ENCODE measurements at places on chromosomes 4 and X.

DNA sequence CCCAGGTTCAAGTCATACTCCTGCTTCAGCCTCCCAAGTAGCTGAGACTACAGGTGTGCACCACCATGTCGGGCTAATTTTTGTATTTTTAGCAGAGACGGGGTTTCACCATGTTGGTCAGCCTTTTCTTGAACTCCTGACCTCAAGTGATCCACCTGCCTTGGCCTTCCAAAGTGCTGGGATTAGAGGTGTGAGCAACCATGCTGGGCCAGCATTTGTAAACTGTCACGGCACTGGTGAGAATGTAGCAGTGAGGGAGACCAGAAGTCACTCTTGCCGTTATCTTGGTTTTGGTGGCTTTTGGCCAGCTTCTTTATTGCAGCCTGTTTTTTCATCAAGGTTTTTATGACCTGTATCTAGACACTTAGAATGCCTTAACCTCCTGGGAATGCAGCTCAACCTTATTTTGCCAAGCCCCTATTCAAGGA lies 22.4 kb downstream of the PCDH18 start:
- DNase-seq, result no peak

DNA sequence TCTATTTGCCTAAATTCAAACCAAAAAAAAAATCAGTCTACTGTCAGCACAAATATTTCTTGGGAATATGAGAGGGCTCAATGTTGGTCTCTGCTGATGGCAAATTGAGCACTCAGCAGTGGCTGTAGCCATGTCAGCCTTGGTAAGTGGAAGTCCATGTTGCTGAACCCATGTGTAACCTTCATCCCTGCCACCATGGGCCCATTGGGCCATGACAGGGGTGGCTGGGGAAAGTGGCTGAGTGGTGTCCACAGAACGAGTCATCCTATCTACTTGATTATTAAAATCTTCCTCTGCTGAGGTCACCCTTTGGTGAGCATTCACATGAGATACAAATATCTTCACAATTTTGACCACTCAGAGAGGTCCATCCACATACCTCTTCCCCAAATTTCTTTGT lies 56.8 kb upstream of the FAM9B start:
- DNase-seq, result no peak

DNA sequence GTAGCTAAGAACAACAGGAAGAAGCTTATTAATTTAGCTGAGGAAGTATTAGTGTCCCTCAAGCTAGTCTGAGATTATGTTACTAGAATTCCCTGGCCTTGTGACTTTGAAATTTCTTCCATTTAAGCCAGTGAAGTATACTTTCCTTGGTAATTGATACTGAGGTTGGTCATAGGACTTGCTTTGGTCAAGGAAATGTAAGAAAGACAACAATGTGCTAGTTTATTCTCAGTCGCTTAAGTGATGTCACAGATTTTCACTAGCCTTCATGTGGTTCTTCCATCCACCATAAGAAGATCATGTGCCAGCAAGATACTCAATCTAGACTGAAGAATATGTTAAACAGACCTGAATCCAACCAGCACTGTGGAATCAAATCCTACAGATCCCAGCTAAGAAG lies 1140.1 kb downstream of the TECRL start:
- DNase-seq, result no peak

- no peak for DNase-seq
These were observed 7.2 kb upstream of the PRDM8 start for GRCh38 chr4:80189956-80190677.

DNA sequence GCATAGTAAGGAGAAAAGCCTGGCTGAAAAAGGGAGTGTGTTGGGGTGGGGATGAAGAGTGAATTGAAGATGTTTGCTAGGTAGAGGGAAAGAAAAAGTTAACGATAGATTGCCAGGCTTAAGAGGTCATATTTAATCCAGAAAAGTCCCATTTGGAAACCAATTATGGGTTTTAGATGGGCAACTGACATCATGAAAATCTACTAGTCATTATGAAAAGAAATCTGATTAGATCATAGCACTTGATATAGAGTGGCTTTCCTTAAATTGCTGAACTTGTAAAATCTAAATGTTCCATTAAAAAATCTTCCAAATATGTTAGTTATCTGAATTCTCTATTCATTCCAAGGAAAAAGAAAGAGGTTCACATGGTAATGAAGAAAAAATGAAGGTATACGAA lies 37.5 kb upstream of the IL21 start:
- DNase-seq, result no peak

DNA sequence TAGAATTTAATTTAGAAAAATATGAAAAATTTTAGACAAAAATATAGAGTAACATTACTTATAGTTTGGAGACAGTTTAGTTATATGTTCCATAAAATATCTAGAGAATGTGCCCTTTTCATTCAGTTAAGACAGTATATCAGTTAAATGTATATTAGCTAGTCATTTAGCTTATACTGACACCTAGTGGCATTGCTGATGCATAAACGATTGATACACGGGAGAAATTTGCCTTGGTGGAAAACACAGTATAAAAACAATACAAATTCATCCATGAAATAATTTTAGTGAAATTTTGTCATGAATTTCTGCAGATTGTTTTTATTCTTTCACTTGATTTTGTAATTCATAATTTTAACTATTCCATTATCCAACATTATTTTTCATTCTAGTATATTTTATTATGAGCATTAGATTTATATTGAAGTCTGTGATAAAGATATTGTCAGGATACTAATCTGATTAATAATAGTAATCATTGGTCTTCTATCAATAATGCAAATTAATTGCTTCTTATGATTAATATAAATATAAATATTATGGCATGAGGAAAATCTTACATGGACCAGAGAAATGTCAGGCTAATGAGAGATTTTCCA lies 219.0 kb downstream of the TLL1 start:
- DNase-seq, result no peak

DNA sequence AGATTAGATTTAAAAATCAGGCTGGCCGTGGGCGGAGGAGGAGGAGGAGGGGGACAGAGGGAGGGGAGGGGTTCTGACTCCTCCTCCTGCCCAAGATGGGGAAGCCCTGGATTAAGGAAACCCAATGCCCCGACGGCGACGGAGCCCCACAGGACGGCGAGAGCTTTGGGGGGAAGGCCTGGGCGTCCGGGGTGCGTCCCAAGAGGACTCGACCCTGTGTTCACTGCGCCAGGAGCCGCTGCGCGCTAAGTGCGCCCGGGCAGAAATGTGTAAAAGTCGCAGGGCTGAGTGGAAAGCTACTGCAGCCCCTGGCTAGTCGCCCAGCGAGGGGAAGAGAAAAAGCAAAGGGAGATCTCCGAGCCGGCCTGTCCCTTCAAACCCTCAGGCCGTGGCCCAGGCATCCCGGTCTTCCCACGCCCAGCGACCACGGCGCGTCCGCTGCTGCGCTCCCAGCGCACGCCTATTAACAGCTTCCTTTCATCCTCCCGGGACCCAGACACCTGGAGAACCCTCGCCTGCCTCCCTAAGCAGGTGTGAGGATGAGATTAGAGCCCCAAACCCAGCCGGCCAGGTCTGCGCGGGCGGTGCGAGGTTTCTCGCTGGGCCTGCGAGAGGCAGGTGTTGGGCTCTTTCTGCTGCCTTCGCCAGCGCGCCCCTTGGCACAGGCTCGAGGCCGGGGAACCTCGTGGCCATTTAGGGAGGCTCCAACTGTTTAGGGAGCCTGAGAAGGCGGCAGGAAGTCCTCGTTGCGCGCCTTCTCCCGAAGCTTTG lies 1.4 kb upstream of the RPS6KA3 start:
- no peak for DNase-seq

DNA sequence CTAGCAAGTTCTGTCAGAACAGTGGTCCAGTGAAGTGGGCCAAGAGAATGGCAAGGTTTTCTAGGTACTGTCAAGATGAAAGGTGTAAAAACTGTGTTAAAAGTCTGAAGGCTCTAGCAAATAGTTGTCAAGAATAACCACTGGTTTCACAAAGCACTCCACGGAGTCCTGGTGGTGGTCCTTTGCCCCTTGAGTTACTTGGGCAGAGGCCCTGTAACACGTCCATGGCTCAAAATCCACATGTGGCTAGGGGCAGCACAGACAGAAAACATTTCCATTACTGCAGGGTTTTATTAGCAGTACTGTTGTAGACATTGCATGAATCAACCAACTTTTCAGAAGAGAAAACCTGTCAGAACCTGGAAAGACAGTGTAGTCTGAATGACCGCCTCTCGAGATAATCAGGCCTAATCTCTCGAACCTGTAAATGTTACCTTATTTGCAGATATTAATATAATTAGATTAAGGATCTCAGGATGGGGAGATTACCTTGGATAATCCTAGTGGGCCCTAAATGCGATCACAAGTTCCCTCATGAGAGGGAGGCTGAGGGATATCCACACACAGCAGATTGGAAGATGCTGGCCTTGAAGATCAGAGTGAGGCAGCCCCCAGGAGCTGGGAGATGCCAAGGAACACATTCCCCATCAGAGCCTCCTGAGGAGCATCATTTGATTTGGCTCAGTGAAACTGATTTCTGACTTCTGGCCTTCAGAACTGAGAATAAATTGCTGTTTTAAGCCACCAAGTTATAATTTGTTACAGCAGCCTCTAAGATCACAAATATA lies 34.7 kb downstream of the ERVMER34-1 start:
- DNase-seq, result no peak

GRCh38 chr4:83708500-83709175 lies 172.7 kb downstream of the GPAT3 start:
- DNase-seq, result no peak

DNA sequence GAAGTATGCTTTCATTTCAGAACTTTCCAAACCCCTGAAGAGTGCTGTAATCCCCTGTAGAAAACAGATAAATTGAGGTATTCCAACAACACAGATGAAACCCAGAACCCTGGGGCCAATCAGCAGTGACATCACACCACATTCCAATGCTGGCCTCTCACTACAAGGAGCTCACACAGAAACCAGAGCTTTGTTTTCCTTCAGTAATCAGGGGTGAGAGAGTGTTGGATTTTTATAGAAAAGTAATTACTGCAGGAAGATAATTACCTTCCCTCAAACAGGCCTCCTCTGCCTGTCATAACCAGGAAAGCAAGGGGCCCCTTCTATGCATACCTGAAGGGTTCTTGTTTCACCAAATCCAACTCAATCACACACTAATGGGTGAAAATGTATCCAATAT lies 246.2 kb downstream of the SCFD2 start:
- DNase-seq, result no peak

DNA sequence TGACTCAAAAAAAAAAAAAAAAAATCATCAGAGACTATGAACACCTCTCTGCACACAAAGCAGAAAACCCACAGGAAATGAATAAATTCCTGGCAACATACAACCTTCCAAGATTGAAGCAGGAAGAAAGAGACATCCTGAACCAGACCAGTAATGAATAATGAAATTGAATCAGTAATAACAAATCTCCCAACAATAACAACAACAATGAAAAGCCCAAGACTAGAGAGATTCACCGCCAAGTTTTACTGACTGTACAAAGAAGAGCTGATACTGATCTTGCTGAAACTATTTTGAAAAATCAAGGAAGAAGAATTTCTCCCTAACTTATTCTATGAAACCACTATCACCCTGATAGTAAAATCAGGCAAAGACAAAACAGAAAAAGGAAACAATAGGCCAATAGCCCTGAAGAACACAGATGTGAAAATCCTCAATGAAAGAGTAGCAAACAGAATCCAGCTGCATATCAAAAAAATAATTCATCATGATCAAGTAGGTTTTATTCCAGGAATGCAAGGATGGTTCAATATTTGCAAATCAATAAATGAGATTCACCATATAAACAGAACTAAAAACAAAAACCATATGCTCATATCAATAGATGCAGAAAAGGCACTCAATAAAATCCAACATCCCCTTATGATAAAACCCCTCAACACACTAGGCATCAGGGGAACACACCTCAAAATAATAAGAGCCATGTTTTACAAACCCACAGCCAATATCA lies 31.0 kb upstream of the PLK4 start:
- no peak for DNase-seq

GRCh38 chr4:124696182-124696581 lies 16.4 kb downstream of the ANKRD50 start:
- no peak for DNase-seq

DNA sequence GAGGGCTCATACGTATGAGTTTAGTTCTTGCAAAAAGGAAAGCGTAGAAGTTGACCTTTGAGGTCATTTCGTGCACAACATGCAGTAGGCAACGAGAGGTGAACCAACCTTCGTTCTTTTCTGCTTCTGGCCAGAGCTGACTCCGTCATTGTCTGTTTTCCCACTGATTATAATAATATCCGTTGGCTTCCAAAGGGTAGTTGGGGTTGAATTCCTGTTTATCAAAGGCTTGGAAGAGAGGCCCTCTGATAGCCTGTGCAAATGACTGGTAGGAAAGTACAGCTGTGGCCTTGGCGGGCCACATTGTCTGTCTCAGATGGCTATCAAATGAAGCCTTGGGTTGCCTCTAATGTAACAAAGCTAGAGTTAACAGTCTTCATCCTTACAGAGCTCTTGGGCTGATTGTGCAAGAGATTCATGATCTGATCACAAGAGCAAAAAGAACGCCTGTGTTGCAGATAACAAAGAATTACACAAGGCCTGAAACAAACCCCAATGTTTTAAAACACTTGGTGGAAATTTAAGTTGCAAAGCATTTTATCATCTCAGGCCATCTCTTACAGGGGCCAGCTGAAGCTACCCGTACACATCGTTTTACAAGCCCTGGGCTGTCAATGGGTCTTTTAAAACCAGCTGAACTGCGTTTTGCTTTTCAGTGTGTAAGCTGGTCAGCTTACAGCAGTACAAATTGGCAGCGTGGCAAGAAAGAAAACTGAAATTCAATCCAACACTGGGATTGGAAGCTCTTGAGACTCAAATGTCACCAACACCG lies 46.1 kb upstream of the FAM9C start:
- no peak for DNase-seq

- DNase-seq, result no peak
These were observed 38.6 kb downstream of the TRPC5 start for GRCh38 chrX:112043997-112044396.

DNA sequence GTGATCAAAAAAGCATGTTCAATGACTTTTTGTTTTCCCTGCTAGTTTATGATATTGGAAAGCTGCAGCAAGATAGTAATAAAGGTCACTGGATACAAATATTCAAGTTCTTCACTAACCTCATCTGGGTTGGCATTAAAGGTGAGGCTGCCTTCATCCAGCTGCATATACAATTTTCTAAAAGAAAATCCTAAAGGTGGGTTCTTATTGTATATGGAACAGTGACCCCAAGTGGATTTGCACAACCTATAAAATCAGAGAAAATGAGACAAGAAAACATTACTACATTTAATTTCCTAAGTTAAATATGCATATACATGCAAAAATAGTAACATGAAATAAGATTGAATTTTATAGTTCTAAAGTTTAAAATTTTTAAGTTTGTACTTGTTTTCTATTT lies 23.9 kb downstream of the FBXO8 start:
- no peak for DNase-seq

GRCh38 chr4:53039741-53040458 lies 177.8 kb downstream of the RASL11B start:
- no peak for DNase-seq

DNA sequence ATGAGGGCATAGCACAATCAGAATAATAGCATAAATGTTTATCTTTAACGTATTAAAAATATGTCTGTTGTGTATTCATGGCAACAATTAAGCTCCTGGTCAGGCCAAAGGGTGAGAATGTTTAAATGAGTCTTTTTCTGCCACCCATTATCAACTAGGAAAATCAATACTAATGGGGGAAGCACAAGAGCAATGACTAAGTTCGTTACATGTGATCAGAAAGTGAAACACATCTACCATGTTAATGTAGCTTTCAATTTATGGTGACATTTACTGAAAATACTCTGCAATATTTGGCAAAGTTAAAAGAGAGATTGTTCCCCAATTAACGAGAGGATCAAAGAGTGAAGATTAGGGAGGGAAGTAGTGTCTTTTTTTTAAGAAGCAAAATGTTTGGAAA lies 143.7 kb downstream of the NAA11 start:
- DNase-seq, result no peak

- DNase-seq, result no peak
These were observed 20.6 kb downstream of the FAM53A start for GRCh38 chr4:1663549-1663948.

- no peak for DNase-seq
These were observed 35.3 kb downstream of the FAT1 start for GRCh38 chr4:186688150-186688943.

Measured in activated T-cell treated with anti-CD3 and anti-CD28 coated beads for 48 hours (primary cell).